ENCODE measurements at places on chromosomes 1 and 21. TPM values are rescaled to one million over a fixed set of nuclear protein-coding genes. Genes with fewer than 3 reads are reported as not detected.

DNA sequence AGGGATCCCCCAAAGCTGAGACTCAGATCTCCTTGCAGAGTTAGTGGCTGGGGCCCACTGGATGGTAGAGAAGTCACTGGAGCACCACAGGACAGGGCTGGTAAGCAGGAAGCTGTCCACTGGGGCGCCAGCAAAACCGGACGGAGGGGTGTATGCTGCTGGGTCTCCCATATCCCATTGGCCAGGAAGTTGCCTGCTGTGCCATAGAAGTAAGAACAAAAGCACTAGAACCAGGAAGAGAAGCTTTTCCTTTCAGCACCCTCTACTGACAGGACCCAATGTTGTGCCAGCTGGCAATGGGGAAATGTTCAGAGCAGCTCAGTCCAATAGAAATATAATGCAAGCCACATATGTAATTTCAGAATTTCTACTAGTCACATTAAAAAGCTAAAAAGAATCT is 146.6 kb downstream of the SPATA46 start:
- no peaks in the 10 kb centered on the region for H3K36me3 ChIP-seq
- no peak overlapping the region for H3K27ac ChIP-seq
- H3K4me3 ChIP-seq, result no peak overlapping the region
- H3K4me1 ChIP-seq, result no peaks in the 10 kb centered on the region
- peaks cover 19% of the 10 kb centered on the region for H3K27me3 ChIP-seq
- no peak for DNase-seq

- H3K4me3 ChIP-seq, result no peak overlapping the region
- no peak for DNase-seq
- no peaks in the 10 kb centered on the region for H3K27me3 ChIP-seq
- H3K36me3 ChIP-seq, result no peaks in the 10 kb centered on the region
Measured at GRCh38 chr21:16554503-16554902, 824.7 kb downstream of the USP25 start.

DNA sequence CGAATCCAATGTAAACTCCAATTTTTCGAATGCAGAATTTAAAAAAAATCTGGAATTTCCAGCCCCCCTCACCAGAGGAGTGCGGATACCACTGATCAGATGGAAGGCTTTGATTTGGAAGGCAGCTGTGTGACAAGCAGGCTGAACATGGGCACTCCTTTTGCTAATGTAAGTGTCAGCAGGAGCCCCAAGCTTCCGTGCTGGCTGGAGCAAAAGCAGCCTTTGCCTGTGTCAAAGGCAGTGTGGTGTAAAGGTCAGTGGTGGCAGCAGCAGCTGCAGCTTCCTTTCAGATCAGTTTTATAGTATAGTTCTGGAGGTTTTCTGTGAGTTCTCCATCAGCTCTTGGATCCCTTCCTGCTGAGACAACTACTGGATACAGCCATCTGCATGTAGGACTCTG is 259.9 kb downstream of the CTH start:
- no peak overlapping the region for H3K4me3 ChIP-seq
- peaks cover 2% of the 10 kb centered on the region for H3K4me1 ChIP-seq
- H3K27me3 ChIP-seq, result no peaks in the 10 kb centered on the region

- peak overlapping the region; percentile 92 for H3K4me3 ChIP-seq
- peak; percentile 77 for DNase-seq
- peaks cover 6% of the 10 kb centered on the region for H3K27me3 ChIP-seq
Measured at GRCh38 chr1:9822897-9823692, 670 bp downstream of the CLSTN1 start.

GRCh38 chr1:91797164-91797563 is 88.8 kb downstream of the TGFBR3 start:
- peaks cover 29% of the 10 kb centered on the region for H3K4me1 ChIP-seq
- no peak for DNase-seq
- H3K36me3 ChIP-seq, result peaks cover 22% of the 10 kb centered on the region
- H3K4me3 ChIP-seq, result no peak overlapping the region
- no peak overlapping the region for H3K27ac ChIP-seq

- peaks cover 40% of the 10 kb centered on the region for H3K36me3 ChIP-seq
- DNase-seq, result no peak
- no peak overlapping the region for H3K27ac ChIP-seq
Measured at GRCh38 chr1:116408803-116409720, 36.0 kb downstream of the ATP1A1 start.

DNA sequence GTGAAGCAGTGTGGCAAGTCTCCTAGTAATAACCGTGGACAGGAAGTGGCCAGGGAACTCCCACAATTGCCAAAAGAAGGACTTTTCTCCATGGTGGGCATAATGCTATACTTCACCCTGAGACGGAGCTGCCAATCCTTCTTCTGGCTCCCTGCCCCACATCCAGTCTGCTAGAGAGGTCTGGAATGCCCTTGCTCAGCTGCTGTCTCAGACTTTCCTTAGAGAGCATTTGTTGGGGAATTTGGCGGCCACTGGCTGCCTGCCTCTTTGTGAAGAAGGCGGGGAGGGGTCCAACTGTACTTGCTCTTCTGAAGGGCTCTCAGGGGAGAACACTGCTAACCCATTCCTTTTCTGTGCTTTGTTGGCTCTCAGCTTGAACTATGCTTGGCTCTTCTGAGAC is 123.7 kb upstream of the EDN2 start:
- no peak overlapping the region for H3K4me3 ChIP-seq
- peaks cover 68% of the 10 kb centered on the region for H3K36me3 ChIP-seq
- H3K27me3 ChIP-seq, result no peaks in the 10 kb centered on the region
- peak overlapping the region; percentile 88 for H3K27ac ChIP-seq
- no peak for DNase-seq
- H3K4me1 ChIP-seq, result peaks cover 47% of the 10 kb centered on the region

- H3K27me3 ChIP-seq, result no peaks in the 10 kb centered on the region
Measured at GRCh38 chr1:175673371-175674150, 69.8 kb downstream of the TNR start.

DNA sequence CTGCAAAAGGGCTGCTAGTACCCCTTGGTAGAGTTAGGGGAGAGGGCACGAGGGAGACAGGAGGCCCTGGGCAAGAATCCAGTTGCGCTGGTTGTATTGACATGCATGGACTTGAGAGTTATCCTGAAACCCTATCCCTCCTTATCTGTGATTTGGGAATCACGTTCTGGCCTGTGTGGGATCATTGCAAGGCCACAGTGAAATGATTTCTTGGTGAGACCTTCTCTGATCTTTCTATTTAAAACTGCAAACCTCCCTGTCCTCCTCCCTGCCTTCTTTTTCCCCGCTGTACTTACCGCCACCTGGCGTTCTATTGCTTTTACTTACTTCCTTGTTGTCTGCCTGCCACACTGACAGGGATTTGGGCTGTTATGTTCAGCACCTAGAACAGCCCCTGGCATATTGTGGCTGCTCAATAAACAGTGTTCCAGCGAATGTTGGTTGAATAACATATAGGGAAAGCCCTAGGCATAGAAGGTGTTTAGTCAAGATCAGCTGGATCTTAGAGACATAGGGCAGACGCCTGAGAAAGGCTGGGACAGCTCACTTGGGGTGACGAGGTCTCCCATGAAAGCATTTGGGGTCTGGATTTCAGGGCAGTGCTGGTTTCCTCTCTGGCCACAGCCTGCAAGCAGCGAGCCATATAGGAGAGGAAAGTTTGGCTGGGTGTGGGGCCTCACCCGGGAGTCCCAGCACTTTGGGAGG is 25.6 kb downstream of the ALPL start:
- peak; percentile 71 for DNase-seq
- no peak overlapping the region for H3K27ac ChIP-seq
- no peak overlapping the region for H3K4me3 ChIP-seq
- no peaks in the 10 kb centered on the region for H3K4me1 ChIP-seq
- no peaks in the 10 kb centered on the region for H3K36me3 ChIP-seq

GRCh38 chr1:170721621-170722020 is 57.7 kb downstream of the PRRX1 start:
- no peak overlapping the region for H3K27ac ChIP-seq
- H3K27me3 ChIP-seq, result no peaks in the 10 kb centered on the region
- no peak for DNase-seq
- no peaks in the 10 kb centered on the region for H3K4me1 ChIP-seq

GRCh38 chr1:39872698-39873097 is 10.6 kb downstream of the TRIT1 start:
- no peak overlapping the region for H3K27ac ChIP-seq
- peaks cover 33% of the 10 kb centered on the region for H3K36me3 ChIP-seq
- H3K4me3 ChIP-seq, result no peak overlapping the region
- no peak for DNase-seq

- H3K27me3 ChIP-seq, result no peaks in the 10 kb centered on the region
- peaks cover 67% of the 10 kb centered on the region for H3K36me3 ChIP-seq
- peak; percentile 91 for DNase-seq
- no peak overlapping the region for H3K4me3 ChIP-seq
Measured at GRCh38 chr1:110053552-110054428, 16.7 kb downstream of the ALX3 start.

DNA sequence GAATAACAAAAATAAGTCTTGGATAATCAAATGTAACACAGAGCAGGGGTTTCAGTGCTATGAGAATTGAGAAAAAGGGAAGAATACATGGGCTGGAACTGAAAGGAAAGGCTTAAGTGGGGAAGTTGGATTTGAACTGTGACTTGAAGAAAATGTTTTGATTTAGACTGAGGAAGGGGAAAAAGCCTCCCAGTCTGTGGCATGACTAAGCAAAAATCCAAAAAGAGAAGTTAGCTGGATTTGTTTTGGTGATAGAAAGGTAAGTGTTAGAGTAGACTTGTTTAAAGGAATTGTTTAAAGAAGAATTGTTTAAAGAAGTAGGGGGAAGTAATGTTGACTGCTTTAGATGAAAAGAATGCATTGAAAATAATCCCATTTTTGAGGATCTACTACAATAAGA is 46.0 kb downstream of the KCNK2 start:
- H3K4me3 ChIP-seq, result no peak overlapping the region
- no peaks in the 10 kb centered on the region for H3K36me3 ChIP-seq
- no peaks in the 10 kb centered on the region for H3K27me3 ChIP-seq
- H3K4me1 ChIP-seq, result no peaks in the 10 kb centered on the region
- DNase-seq, result no peak
- no peak overlapping the region for H3K27ac ChIP-seq

DNA sequence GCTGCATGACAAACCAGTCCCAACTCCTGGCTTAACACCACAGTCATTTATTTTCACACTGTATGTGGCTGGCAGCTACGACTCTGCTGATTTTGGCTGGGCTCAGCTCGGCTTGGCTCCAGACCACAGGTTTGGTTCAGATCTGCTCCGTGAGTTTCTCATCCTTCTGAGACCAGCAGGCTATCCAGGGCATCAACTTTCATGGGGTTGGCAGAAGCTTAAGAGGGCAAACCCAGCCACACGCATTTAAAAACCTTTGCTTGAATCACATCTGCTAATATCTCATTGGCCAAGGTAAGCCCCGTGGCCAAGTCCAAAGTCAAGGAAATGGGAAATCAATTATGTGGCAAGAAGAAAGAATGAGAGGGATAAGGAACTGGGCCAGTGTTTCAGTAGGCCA is 574.2 kb downstream of the MATN1 start:
- H3K36me3 ChIP-seq, result no peaks in the 10 kb centered on the region
- no peaks in the 10 kb centered on the region for H3K4me1 ChIP-seq
- DNase-seq, result no peak

DNA sequence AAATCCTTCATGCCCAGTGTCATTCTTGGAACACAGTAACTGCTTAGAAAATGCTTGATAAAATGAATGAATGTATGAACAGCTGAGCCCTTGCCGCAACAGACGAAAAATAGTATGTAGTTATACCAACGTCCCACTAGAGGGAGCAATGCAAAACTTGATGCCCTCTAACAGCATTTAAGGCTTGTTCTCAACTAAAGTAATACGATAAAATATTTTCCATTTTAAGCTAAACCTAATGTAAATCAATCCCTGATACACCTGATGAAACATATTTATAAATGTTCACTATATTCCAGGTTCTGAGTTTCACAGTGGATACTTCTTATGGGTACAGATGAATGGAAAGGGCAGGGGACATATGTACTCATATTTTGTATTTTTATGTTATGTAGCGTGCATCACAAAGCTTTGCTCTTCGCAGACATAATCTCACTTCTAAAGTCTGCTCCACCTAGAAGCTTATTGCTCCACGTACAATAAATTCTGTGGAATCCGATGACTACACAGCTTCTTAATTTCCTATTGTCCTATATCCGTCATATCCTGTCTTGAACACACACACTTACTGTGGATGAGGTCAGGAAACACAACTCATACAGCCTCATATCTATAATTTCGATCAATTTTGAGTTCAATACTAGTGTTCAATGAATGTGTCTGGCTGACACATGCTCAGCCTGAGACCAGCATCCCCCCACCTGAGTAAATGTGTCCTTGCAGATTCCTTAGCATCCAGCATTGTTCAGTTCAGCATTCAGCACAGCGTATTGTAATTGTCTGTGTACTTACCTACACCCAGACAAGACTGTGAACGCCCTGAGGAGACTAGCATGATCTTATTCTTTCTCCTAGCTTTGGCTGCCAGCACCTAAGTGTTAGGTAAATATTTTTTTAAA is 4.4 kb upstream of the UTP25 start:
- peaks cover 19% of the 10 kb centered on the region for H3K4me1 ChIP-seq
- H3K27me3 ChIP-seq, result peaks cover 21% of the 10 kb centered on the region
- H3K4me3 ChIP-seq, result no peak overlapping the region
- peaks cover 1% of the 10 kb centered on the region for H3K36me3 ChIP-seq
- DNase-seq, result peak; percentile 73

DNA sequence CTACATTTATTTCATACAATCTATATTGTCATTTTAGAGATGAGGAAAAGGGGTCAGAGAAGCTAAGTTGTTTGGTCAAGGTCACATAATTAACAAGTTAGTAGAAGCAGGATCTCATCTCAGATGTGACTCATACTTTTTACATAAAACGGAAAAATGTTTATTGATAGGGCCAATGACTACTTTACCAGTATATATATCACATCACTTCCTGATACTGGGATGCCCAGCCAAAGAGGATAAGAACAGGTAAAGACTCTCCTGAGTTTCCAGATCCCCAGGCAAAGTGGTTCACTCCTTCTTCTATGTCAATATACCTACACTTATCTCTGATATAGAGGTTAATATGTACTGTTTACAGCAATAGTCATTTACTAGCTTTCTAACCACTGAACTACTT is 21.0 kb downstream of the YIPF1 start:
- no peaks in the 10 kb centered on the region for H3K4me1 ChIP-seq
- H3K36me3 ChIP-seq, result peaks cover 26% of the 10 kb centered on the region
- H3K27me3 ChIP-seq, result no peaks in the 10 kb centered on the region
- H3K27ac ChIP-seq, result no peak overlapping the region
- H3K4me3 ChIP-seq, result no peak overlapping the region

- H3K27ac ChIP-seq, result no peak overlapping the region
- no peaks in the 10 kb centered on the region for H3K4me1 ChIP-seq
- no peaks in the 10 kb centered on the region for H3K27me3 ChIP-seq
Measured at GRCh38 chr21:9763306-9763705, 758.1 kb upstream of the TPTE start.

DNA sequence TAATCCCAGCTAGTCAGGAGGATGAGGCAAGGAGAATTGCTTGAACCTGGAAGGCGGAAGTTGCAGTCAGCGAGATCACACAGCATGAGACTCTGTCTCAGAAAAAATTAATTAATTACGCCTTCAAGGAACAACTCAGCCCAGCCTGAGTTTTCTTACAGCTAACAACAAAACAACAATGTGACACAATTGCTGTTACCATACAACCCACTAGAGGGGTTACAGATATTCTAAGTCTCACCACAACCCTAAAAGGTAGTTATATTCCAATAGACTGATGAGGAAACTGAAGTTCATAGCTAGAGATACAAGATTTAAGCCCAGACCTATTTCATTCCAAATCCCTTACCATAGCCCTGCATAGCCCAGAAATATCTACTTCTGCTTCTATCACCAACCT is 2.9 kb upstream of the LRRC8C start:
- peak; percentile 59 for DNase-seq
- H3K36me3 ChIP-seq, result peaks cover 30% of the 10 kb centered on the region
- no peaks in the 10 kb centered on the region for H3K27me3 ChIP-seq
- H3K4me1 ChIP-seq, result peaks cover 56% of the 10 kb centered on the region
- H3K4me3 ChIP-seq, result peak overlapping the region; percentile 21

The SYT11 gene
- total RNA-seq, result 17.8 TPM

The SMIM1 gene
- 0.66 TPM for total RNA-seq

The MTARC1 gene
- not detected for total RNA-seq

The RGS16 gene
- total RNA-seq, result 94.3 TPM

The TEDDM1 gene
- not detected for total RNA-seq

The TAS1R1 gene
- total RNA-seq, result not detected

The KRTAP19-7 gene
- total RNA-seq, result not detected

The C1orf115 gene
- not detected for total RNA-seq

Data from activated CD4-positive, alpha-beta T cell treated with anti-CD3 and anti-CD28 coated beads, Interleukin-2, amount 10 ng/mL, durations not matched to agents 24 days and 14 days (primary cell).